ENCODE measurements at places on chromosomes 11 and 22. TPM values are rescaled to one million over a fixed set of nuclear protein-coding genes. Genes with fewer than 3 reads are reported as not detected.

The LARGE1 gene
- total RNA-seq: 4.1 TPM

The CLDN5 gene
- not detected for total RNA-seq

The OR2AG1 gene
- not detected for total RNA-seq

The FAR1 gene
- 70.7 TPM for total RNA-seq

The TTLL1 gene
- 3.3 TPM for total RNA-seq

The CD44 gene
- total RNA-seq: 741 TPM

The PKDREJ gene
- not detected for total RNA-seq

The NTM gene
- not detected for total RNA-seq

The B4GALNT4 gene
- total RNA-seq: 14.0 TPM

The HBB gene
- 0.24 TPM for total RNA-seq

The FXYD6 gene
- 0.55 TPM for total RNA-seq

The PHOX2A gene
- not detected for total RNA-seq

The SLC16A8 gene
- not detected for total RNA-seq

The FGF19 gene
- 0.12 TPM for total RNA-seq

The FAM89B gene
- 47.9 TPM for total RNA-seq

The YDJC gene
- total RNA-seq: 52.7 TPM

The BTBD18 gene
- total RNA-seq: not detected

The OR4A16 gene
- not detected for total RNA-seq

The CARNS1 gene
- total RNA-seq: 0.12 TPM

The BDNF gene
- 9.3 TPM for total RNA-seq

The HORMAD2 gene
- total RNA-seq: not detected

The RHOD gene
- total RNA-seq: 48.1 TPM

The OR8K5 gene
- total RNA-seq: not detected

The CARD18 gene
- total RNA-seq: not detected

The MAJIN gene
- total RNA-seq: not detected

The TTLL8 gene
- total RNA-seq: not detected

The MIOX gene
- not detected for total RNA-seq

The RASGRP2 gene
- total RNA-seq: 2.0 TPM

The P4HA3 gene
- 38.3 TPM for total RNA-seq

The CDCA5 gene
- total RNA-seq: 73.1 TPM

The KRTAP5-6 gene
- not detected for total RNA-seq

The ABTB2 gene
- total RNA-seq: 43.0 TPM

The CHRDL2 gene
- 4.0 TPM for total RNA-seq

The IFITM5 gene
- total RNA-seq: not detected

The YPEL4 gene
- total RNA-seq: 0.35 TPM

The CEP126 gene
- total RNA-seq: 2.1 TPM

The PACSIN3 gene
- 23.1 TPM for total RNA-seq

The CPT1B gene
- total RNA-seq: 12.1 TPM

The HBE1 gene
- 0.10 TPM for total RNA-seq

The MOV10L1 gene
- total RNA-seq: not detected

The TIMP3 gene
- 1.5 TPM for total RNA-seq

The TRABD gene
- total RNA-seq: 35.5 TPM

The MMP27 gene
- not detected for total RNA-seq
